ENCODE measurements at places on chromosomes 6 and 20. TPM values are rescaled to one million over a fixed set of nuclear protein-coding genes. Genes with fewer than 3 reads are reported as not detected.
A peak's percentile ranks its signal among the peaks of the same experiment; 100 is the strongest.

DNA sequence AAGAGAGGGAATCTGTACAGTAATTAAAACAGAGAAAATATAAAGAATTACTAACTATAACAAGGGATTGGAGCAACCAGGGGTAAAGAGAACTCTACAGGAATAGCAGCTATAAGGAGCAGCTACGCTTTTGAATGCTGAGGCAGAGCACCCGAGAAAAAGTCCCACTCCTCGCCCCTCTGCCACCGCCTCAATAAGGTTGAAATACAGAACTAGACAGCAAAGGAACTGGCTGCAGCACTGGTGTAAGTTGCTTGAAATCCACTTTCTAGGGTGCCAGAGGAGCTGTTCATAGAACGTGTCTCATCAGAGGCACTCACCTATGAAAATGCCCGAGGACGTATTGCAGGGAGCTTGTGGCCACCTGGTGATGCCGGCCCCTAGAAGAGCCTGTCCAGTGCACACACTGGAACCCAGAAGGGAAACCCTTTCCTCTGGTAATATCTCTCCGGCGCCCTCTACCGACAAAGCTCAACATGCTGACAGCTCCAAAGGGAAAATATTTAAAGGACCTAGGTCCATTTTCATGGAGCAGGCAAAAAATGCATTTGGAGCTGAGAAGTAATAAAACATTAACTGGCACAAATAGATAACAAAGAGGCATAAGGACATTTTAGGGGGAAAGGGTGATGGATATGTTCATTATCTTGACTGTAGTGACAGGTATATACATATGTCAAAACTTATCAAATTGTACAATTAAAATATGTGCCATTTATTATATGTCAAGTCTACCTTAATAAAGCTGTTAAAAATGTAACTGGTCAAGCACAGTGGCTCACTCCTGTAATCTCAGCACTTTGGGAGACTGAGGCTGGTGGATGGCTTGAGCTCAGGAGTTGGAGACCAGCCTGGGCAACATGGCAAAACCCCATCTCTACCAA, 137.4 kb upstream of the HDAC2 start:
- DNase-seq, result peak; percentile 60

GRCh38 chr6:52416629-52417151, 3.5 kb upstream of the EFHC1 start:
- DNase-seq, result peak; percentile 67

CABLES2 gene
- 14.1 TPM for total RNA-seq

TSHZ2 gene
- total RNA-seq, result not detected

CDSN gene
- 1.0 TPM for total RNA-seq

DNA sequence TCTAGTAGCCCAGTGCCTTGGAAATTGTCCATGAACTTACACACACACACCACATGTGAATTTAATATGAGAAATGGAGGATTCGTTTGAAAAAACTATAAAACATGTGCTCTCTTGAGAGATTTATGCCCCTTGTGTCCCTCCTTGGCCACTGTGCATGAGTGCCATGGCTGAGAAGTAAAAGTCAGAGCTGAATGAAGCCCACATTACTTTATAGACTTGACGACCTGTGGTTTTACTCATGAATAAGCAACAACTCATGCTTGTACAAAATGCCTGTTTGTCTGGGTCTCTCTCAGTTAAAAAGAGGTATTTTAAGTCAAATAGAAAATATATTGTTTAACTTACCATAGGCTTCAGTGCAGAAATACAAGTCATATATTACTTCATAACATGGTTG, 102.7 kb downstream of the KCNQ5 start:
- no peak for DNase-seq

DNA sequence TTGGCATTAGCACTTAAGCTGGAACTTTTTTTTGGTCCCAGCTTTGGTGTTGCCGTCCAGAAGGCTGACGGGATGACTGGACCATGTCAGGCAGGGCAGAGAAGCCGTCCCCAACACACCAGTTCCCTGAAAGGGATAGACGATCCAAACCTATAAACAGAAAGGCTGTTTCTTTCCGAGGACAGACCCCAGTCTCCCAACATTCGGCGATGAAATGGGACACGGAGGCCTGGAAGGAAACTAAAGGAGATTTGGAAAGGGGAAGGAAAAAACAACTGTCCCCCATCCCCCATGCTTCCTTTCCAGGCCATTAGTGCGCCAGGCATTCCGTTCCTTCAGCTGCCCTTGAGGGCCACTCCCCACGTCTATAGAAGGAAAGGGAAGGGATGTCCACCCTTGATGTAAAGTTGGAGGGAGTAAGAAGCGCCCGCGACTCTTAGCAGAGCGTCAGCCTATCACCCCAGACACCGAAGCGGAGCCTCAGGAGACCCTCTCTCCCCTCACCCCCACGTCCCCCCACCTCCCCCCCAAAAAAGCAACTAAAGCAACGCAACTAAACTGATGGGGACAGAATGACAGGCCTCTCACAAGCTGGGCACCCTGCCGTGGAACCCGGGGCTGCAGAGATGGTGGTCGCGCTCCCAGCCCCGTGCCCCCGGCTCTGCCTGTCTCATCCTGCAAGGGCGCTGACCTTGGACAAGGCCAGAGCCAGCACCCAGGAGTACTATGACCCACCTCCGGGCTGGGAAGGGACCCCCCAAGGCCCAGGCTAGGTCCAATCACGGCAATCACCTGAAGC, 638 bp downstream of the BLCAP start:
- no peak for DNase-seq

TMEM242 gene
- total RNA-seq, result 8.1 TPM

DNA sequence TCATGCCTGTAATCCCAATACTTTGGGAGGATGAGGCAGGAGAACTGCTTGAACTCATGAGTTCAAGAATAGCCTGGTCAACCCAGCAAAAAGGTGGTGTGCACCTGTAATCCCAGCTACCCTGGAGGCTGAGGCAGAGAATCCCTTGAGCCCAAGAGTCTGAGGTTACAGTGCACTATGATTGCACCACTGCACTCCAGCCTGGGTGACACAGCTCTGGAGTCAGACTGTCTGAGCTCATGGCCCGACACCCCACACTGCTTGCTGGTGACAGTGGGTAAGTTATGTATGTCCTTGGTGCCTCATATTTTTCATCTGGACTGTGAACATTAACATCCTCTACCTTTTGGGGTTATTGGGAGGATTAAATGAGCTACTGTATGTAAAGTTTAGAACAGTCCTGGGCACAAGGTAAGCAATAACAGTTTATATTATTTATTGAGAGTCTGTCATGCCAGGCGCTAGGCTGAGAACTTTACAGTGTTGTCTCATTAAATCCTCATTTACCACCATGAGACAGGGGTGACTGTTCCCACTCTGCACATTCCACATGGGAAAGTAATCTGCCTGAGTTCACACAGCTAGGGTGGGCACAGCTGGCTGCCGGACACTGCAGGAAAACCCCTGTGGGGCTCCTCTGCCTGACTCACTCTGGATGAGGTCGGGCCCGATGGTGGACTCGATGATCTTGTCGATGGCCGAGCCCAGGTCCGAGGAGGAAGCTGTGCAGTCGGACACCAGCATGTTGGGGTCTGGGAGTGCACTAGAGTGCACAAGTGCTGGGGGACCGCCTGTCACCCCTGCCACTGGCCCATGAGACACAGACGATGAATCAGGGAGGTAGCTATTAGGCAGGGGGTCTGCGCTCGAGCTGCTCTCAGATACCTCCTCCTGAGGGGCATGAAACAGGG, 2.9 kb downstream of the ZNF335 start:
- no peak for DNase-seq

GRCh38 chr6:142518126-142518525, 216.3 kb downstream of the ADGRG6 start:
- peak; percentile 70 for DNase-seq

SLC26A8 gene
- not detected for total RNA-seq

DNA sequence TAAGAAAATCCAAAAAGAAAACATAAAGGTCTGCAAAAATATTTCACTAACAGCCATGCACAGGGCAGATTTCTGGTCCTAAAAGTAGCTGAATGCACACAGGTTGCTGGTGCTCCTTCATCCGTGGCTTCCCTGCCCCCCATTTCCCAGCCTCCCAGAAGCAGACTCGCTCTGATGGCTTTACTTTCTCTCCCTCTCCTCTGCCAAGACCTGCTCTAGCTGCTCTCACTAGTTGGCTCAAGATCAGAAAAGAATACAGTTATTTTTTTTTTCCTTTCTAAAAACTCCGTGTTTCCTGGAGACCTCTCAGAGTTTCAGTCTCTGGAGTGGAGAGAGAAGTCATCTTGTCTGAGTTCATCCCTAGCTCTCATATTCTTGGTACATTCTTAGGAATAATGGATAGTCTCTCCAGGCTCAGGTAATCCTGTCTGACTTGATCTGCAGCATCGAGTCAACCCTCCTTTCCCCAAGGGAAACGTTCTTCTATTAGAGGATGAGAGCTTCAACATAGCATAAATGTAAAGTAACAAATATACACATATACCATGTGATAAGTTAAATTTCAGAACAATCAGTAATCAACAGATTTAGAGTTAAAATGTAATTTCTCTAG, 214.2 kb downstream of the TBC1D7 start:
- no peak for DNase-seq

PGBD1 gene
- 3.9 TPM for total RNA-seq

- peak; percentile 76 for DNase-seq
Measured at GRCh38 chr20:14406495-14406894, 69.1 kb upstream of the FLRT3 start.

MYLK4 gene
- 1.1 TPM for total RNA-seq

DNA sequence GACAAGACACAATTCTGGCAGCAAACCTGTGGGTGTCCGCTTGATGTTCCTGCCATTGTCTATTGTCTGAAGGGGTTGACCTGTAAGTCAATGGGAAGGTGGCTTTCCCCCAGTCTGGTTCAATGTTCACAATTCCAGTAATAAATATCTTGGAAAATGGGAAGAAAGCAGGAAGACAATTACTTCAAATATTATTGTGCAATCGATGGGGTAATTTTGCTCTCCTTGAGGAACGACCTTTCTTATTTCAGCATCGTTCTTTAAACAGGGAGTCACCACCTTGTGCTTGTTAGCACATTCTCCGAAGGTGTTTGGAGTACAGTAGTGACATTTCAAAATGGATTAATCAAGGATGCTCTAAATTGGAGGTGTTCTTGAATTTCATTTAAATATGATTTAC, 136.9 kb downstream of the BTBD3 start:
- no peak for DNase-seq

GRCh38 chr6:140774080-140774505, 1358.6 kb upstream of the GJE1 start:
- no peak for DNase-seq

PGC gene
- total RNA-seq, result not detected

GRM1 gene
- total RNA-seq, result not detected

- no peak for DNase-seq
Measured at GRCh38 chr6:105453968-105454367, 51.1 kb upstream of the PREP start.

TMEM14A gene
- total RNA-seq, result 75.2 TPM

GRCh38 chr6:2743280-2744208, 7.2 kb downstream of the MYLK4 start:
- DNase-seq, result no peak

PRDM1 gene
- total RNA-seq, result 1.4 TPM

DNA sequence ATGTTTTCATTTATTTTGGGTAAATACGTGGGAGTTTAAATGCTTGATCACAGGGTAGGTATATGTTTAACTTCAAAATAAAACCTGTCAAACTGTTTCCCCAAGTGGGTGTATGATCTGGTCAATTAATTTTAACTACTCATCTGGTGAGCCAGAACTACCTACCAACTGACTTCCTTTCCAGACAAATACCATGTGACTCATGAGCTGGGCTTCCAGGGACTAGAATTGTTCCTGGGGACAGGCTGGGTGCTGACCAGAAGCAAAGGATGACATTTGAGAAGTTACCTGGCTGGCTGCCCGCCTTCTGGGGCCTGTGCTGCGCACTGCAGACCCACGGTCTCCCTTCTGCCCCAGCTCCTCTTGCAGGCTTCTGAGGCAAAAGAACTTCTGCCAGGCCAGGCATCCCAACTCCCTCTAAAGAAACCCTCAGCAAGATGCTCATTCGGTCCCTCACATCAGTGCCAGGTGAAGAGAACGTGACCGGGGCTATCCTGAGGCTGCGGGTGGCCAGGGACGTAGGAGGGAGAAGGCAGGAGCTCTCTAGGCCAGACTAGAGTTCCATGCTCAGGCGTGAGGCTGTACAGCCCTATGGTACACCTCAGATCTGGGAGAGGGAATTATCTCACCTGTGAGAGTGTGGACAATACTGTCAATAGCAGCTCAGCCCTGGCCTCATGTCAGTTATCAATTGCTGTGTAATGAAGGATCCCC, 103.6 kb downstream of the JPH2 start:
- DNase-seq, result peak; percentile 86

- DNase-seq, result no peak
Measured at GRCh38 chr20:14445310-14445709, 107.9 kb upstream of the FLRT3 start.

TNFRSF6B gene
- not detected for total RNA-seq

GPSM3 gene
- 10.4 TPM for total RNA-seq

GRCh38 chr6:35213824-35214756, at the start of gene SCUBE3:
Gene SCUBE3 (plus strand): TSS chr6:35213956. CDS start chr6:35214419, 463 bp downstream.
- DNase-seq, result peak; percentile 19

DNA sequence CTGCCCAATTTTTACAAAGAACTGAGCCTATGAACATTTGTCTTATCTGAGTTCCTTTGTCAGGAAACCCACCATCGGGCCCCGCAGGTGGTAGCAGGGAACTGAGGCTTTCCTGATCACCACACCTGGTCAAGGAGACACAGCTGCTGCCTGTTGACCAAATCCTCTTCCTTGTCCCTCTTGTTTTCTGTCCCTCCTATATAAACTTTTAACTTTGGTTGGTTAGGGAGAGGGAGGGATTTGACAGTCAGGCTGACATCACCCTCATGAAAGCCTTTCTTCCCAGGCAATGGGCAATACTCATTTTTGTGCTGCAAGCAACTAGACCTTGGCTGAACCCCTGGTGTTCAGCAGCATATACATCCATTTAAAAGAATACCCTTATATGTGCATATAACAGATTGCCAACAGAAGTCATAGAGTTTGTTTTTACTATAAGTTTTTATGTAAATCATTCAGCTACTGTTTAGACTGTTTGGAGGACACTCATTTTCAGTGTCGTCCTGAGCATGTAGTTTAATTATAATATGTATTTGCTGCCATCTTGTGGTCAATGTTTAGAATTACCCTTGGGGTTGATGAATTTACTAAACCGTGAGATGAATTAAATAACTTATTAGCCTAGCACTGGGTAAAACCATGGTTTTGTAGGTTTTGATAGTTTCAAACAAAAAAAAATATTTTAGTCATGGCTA, 17.0 kb downstream of the CRISP1 start:
- peak; percentile 5 for DNase-seq

GRCh38 chr20:2114127-2114959, 12.7 kb downstream of the STK35 start:
- no peak for DNase-seq

SLC24A3 gene
- not detected for total RNA-seq

ID4 gene
- total RNA-seq, result 5.9 TPM

LZTS3 gene
- total RNA-seq, result 10.4 TPM

DNA sequence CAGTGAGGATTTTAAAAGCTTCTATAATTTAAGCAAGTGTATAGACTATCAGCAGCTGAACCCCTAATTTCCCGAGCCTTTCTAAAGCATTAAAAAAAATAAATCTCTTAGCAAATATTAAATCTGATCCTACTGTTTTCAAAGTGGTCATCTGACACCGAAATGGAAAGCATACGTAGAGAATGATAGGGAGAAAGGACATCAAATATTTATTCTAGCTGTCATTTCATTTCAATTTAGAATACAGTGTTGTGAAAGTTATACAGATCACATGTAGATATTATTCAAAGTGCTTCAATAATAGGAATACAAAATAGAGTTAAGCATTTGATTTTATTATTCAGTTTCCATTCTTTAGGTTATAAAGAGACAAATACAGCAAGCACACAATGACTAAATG, 61.9 kb upstream of the PKIB start:
- DNase-seq, result no peak

IL17F gene
- not detected for total RNA-seq

- DNase-seq, result no peak
Measured at GRCh38 chr6:21214738-21215448, 378.7 kb upstream of the SOX4 start.

All from PC-9 (cell line).